NCI-H2081 (cell line): ENCODE measurements at places on chromosomes 6 and 20.

- no peak for DNase-seq
Observed at GRCh38 chr20:50337521-50338466, 147.2 kb downstream of the CEBPB start.

DNA sequence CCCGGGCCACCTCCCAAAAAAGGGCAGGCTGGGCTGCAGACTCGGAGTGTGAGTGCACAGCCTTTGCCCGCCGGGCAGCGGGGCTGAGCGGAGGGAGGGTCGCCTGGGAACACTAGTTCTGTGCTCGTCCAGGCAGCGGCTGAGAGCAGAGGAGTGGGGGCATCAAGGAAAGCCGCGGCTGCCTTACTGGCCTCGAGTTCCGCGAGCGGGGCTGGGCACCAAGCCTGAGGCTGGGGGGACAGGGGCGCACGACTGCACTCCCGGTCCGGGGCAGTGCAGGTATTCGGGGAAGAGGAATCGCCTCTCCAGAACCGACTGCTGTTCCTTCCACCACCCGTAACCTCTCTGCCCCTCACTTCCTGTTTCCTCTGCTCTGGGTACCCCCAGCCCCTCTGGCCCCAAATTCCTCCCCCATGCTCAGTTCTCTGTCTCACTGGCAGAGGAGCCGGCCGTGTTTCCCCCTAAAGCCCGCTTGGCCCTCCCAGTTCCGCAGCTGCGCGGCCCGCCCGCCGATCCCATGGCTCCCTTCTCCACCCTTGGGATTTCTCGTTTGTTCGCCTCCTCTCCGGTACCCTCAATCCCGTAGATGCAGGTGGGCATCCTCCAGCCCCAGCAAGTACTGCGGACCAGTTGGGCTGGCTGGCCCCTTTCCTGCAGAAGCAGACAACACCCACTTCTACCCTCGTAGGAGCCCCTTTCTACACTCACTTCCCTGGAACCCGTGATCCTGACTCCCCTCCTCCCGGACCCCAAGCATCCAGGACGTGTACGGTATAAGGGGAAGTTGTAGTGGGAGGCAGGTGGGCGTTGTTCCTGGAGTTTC, 5.1 kb downstream of the RING1 start:
- DNase-seq: no peak

DNA sequence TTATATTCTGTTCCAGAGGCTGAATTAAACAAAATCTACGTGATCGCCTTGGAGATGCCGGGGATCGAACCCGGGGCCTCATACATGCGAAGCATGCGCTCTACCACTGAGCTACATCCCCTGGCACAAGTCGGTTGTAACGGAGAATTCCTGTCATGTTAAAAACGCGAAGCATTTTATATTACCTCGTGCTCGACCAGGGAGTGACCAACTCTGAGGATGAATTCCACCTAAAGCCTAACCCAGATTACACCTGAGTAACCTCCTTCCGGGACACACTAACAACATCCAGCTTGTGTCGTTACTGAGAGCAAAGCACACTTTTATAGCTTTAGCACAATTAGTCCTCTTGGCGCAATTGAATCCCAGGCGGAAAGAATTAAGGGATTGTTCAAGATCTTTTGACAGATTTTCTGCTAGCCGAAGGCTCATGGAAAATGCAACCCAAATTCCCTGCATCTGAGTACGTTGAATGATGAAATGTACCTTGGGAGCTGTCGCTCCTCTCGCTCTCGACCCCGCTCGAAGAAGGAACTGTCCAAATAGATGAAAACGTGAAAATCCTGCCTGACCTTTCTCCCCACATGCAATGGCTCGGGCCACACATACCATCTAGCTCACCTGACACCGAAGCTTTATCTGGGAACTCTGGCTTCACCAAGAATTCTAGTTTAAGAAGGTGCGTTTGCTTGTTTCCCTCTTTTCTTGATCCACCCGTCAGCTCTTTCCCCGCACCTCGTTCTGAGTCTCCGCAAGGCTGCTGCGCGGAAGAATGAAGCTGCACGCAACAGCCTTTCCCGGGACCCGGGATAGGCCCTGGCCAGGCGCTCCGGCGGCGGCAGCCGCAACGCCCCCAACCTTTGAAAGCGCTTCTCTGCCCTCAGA, 148.3 kb downstream of the GPX5 start:
- peak; percentile 69 for DNase-seq

- no peak for DNase-seq
Observed at GRCh38 chr6:85569323-85569722, 24.3 kb downstream of the SNX14 start.

DNA sequence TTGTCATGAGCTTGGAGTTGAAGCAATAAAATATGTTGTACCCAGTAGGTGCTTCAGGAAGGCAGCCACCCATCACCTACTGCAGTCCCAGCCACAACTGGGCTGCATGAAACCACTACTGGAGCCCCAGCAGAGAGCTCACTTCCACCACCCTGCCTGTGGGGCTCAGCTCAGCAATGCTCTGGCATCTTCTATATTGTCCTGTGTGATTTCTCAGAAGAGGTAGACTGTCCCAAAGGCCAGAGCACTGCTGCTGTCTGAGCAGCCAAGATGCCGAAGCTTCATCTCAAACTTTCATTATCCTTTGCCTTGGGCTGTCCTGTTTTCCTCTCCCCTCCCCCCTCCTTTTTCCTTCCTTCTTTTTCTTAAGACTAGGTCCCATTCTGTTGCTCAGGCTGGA, 126.9 kb downstream of the DHX35 start:
- no peak for DNase-seq

GRCh38 chr6:47310131-47310480, 401 bp upstream of the TNFRSF21 start:
- DNase-seq: no peak
